ENCODE measurements at places on chromosomes 3 and 15.

- no peak for DNase-seq
These were observed 11.9 kb downstream of the DNAJA4 start for GRCh38 chr15:78276064-78276943.

GRCh38 chr3:183018421-183019192, 38.3 kb upstream of the DCUN1D1 start:
- DNase-seq = no peak

GRCh38 chr15:72516777-72517176, 42.6 kb downstream of the ARIH1 start:
- DNase-seq = no peak

- DNase-seq = no peak
These were observed 64.7 kb downstream of the ATP2B2 start for GRCh38 chr3:10440684-10441083.

DNA sequence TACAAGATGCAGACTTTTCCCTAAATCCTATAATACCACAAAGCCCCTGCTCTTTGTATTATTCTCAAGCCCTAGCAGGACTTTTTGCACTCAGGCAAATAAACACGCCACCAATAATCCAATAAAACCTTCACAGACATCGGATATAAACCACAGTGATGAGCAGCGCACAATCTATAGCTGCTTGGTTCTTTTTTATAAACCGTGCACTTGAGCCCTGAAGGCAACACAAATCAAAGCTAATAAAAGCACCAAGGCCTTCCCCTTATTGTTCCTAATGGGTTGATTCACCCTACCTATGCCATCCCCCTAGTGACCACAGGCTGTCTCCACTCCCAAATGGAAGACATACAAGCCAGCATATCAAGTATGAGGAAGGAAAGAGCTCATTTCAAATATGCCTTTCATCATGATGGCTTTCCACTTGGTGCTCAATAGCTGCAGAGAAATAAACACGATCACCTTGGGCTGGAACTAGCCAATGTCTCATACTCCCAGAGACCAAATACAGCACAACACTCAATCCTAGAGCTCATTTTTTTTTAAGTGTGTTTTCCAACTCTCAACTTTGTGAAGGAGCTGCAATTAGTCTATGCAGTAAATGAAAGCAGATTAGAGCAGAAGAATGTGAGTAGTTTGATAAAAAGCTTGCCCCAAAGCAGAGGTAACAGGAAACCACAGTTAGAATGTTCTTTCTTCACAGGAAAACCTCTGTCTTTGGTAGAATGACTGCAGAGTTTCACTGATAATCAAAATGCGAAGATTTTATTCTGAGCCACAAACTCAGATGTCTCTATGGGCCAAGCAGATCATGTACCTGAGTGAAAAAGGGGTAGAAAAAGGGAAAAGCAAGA, 573.9 kb downstream of the AGBL1 start:
- DNase-seq = no peak

DNA sequence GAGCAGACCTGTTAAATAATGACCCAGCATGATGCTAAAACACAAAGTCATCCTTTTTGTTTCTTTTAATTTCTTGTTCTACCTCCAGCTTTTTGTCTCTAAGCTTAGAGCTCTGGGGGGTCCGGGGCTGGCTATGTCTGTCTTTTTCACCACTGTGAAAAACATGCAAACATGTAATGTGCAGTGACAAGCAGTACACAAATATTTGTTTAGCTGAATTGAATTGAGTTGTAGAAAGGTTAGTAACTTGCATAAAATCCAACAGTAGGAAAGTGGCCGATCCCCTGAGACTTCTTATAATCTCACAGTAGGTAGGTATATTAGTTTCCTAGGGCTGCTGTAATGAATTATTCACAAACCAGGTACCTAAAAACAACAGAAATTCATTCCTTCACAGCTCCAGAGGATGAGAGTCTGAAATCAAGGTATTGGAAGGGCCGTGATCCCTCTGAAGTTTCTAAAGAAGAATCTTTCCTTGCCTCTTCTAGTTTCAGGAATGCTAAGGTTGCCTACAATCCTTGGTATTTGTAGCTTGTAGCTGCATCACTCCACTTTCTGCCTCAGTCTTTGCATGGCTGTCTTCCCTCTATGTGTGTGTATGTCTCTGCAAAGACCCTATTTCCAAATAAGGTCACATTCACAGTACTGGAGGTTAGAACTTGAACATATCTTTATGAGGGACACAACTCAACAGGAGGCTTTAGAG, 32.7 kb downstream of the ARL14 start:
- DNase-seq = no peak

GRCh38 chr3:63060412-63060811, 185.2 kb upstream of the CADPS start:
- DNase-seq = no peak

- DNase-seq = peak; percentile 92
These were observed at the start of gene GRAMD1C for GRCh38 chr3:113838631-113839209. Gene GRAMD1C, plus strand, starts transcription at chr3:113838788. Its CDS starts 122 bp downstream, at chr3:113838910.

DNA sequence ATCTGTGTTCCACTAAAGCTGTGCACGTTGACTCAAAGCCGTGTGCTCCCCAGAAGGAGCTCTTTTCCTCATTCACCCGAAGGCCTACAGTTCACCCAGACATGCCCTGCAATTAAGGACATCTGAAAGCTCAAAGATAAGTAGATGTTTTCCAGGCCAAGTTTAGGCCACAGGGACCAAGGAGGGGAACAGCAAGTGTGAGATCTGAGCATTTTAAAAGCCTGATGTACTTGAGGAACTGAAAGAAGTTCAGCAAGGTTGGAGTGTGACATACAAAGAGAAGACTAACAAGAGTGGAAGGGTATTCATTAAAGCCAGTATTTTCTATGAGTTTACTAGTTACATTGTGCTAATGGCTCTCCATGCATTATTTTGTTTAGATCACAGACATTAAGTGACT, 68.0 kb downstream of the CASR start:
- DNase-seq = no peak

- no peak for DNase-seq
These were observed 755.1 kb downstream of the ROBO2 start for GRCh38 chr3:77795013-77795412.

DNA sequence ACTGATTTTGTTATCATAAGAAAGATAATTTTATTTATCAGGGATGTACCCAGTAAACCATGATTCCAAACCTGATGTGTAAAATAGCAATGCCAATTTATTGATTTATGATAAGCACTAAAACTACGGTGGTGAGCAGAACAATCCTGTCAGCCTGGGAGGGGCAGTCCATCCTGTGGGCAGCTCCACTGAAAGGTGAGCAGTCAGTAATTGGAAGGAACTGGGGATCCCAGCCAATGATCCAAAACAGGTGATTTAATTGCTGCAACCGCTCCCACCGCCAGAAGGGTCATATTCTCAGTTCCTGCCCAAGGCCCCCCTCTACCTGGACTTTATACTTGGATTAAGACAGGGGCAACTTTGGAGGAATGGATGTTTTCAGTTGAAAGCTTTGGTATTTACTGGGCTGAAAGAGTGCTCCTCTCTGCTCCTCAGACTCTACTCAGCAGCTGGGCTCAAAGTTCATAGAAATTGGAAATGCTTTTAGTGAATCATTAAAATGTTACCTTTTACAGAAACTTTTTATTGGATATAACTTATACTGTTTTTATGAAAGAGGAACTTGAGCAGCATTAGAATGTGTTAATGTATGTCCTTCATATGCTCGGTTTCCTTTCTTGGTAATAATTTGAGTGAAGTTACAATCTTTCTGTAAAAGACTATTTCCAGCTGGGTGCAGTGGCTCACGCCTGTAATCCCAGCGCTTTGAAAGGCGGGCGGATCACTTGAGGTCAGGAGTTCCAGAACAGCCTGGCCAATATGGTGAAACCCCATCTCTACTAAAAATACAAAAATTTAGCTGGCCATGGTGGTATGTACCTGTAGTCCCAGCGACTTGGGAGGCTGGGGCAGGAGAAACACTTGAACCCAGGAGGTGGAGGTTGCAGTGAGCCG, 198.6 kb upstream of the IL12A start:
- DNase-seq = no peak

GRCh38 chr3:95123104-95123503, 1060.2 kb downstream of the NSUN3 start:
- no peak for DNase-seq

- DNase-seq = no peak
These were observed 339.2 kb downstream of the CHL1 start for GRCh38 chr3:535566-536416.

DNA sequence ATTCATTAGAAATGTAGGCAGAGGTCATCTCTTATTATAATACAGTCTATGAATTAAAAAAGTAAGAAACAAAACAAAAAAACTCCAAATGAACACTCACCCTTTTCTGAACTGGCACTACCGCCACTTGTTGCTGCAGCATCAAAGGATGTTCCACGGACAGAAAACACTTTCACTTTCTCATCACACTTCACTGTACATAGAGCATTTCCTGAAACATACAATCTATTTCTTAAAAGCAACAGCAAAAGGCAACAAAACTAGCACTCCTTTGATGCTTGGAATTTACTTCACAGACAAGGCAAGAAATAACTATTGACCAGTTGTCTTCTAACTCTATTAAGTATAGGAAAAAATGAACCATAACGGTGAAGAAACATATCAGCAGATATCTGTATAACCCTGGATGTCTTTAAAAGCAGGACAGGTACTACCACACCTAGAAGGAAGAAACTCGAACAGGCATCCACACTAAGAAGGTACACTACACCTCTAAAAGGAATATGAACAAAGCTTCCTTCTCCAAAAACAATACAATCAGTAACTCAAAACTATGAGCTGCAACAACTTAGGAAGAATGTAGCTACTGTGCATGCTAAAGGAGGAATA, 24.9 kb downstream of the ETFA start:
- DNase-seq = no peak

GRCh38 chr15:40032125-40032839, 6.7 kb downstream of the SRP14 start:
- DNase-seq = no peak

DNA sequence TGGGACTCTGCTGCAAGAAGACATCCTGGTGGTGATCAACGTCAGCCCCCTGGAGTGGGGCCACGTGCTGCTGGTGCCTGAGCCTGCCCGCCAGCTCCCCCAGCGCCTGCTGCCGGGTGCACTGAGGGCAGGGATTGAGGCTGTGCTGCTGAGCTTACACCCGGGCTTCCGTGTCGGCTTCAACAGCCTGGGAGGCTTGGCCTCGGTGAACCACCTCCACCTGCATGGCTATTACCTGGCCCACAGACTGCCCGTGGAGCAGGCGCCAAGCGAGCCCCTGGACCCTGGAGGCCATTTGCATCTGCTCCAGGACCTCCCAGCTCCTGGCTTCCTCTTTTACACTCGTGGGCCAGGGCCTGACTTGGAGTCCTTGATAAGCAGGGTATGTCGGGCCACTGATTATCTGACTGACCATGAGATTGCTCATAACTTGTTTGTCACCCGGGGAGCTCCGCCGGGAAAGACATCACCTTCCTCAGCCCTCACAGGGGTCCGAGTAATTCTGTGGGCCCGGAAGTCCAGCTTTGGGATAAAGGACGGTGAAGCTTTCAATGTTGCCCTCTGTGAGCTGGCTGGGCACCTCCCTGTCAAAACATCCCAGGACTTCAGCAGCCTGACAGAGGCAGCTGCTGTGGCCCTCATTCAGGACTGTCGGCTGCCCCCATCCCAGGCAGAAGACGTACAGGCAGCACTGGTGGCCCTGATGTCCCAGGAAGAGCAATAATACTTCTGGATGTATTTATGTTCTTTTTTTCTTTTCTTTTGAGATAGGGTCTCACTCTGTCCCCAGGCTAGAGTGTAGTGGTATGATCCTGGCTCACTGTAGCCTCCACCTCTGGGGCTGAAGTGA, 7.6 kb downstream of the GDPGP1 start:
- no peak for DNase-seq

DNA sequence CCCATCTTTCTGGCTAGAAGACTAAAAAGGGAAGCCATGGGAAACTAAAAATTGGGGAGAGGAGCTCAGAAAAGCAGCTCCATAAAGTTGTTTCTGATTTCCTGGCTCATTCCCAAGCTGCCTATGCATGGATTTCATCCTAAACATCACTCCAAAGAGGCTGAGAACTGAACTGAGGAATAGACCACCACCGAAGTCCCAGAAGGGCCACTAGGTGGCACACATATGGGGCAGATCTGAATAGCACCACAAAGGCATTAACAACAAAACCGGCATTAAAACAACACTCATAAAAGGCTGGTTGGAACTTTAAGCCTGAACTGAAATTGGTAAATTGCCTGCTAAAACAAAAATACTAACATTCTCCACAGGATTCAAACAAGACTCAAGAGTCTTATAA, 106.3 kb downstream of the PLD1 start:
- peak; percentile 23 for DNase-seq

- DNase-seq = no peak
These were observed 55.8 kb downstream of the SHOX2 start for GRCh38 chr3:158050461-158050860.

DNA sequence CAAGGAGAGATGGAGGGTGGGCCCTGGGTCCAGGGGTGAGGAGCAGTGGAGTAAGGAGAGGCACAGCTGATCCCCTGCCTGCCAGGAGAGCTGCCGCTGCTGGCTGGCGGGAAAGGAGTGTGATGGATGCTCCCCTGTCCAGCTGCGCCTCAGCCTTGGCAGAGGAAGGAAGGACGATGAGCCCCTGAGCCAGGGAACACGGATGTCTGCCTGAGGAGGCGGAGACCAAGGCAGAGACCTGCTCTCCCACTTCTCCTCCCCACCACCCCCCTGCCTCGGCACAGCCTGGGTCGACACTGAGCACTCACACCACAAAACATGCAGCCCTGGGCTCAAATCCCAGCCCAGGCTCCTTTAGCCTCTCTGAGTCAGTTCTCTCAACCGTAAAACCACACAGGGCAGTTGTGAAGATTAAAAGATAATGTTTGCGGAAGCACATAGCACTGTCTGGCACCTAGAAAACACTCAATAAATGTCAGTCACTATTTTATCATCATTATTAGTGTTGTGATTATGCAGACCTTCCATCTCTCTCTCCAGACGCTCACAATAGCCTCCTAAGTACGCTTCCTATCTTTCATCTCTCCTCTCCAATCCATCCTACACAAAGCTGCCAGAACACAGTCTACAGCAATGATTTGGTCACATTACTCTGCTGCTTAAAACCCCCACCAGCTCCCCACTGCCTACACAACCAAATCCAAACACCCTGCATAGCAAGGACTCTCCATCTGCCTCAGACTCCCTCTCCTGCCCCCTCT, 52.2 kb downstream of the SEMA5B start:
- DNase-seq = no peak

GRCh38 chr3:123335007-123335670, 113.8 kb downstream of the ADCY5 start:
- no peak for DNase-seq

- no peak for DNase-seq
These were observed 618.1 kb downstream of the PYDC2 start for GRCh38 chr3:192079098-192079497.

GRCh38 chr15:89334510-89335297, at the start of gene POLG:
Gene POLG, minus strand, starts transcription at chr15:89334824. Its CDS starts 1,070 bp downstream, at chr15:89333754.
- DNase-seq = peak; percentile 99

GRCh38 chr3:172980849-172981248, 160.2 kb downstream of the SPATA16 start:
- DNase-seq = no peak

GRCh38 chr3:143658861-143659260, 189.4 kb downstream of the SLC9A9 start:
- DNase-seq = no peak

Data from HuH-7 (cell line).